Fibroblast of upper back skin (primary cell): ENCODE measurements at places on chromosomes 7 and 10.

DNA sequence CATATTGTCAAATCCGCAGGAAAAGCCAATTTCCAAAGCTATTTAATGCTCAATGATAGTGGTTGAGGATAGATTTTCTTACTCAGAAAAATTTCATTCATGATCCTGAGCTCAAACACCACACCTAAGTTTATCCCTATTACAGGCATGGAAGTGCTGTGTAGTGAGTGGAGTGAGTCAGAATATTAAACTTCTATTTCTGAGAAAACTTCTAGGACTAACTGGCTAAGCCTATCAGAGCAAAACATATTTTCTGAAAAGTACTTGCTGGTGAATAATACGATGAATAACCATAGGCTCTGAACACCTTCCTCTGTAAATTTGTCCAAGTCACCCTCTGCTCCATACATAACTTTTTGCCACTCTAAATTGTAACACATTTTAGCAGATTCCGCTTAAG, 221.5 kb downstream of the SUGCT start:
- DNase-seq = peak; percentile 47

- no peak for DNase-seq
Measured at GRCh38 chr10:58570979-58571378, 58.3 kb downstream of the BICC1 start.

DNA sequence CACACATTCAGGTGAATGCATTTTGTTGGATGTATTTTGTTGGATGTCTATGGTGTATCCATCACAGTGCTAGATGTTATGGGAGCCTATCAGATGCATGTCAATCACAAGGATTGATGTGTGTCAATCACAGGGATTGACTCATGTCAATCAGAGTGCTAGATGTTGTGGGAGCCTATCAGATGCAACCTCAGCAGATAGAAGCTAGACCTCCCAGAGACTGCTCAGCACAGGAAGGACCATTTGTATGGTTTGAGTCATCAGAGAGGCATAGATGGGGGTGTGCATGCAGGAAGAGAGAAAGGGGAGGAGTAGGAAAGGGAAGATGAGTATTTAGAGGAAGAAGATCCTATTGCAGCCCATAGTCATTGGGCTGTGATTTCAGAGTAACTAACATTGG, 48.3 kb upstream of the PITRM1 start:
- DNase-seq = peak; percentile 91

- DNase-seq = peak; percentile 40
Measured at GRCh38 chr10:133318494-133319127, 9.9 kb downstream of the ZNF511 start.

DNA sequence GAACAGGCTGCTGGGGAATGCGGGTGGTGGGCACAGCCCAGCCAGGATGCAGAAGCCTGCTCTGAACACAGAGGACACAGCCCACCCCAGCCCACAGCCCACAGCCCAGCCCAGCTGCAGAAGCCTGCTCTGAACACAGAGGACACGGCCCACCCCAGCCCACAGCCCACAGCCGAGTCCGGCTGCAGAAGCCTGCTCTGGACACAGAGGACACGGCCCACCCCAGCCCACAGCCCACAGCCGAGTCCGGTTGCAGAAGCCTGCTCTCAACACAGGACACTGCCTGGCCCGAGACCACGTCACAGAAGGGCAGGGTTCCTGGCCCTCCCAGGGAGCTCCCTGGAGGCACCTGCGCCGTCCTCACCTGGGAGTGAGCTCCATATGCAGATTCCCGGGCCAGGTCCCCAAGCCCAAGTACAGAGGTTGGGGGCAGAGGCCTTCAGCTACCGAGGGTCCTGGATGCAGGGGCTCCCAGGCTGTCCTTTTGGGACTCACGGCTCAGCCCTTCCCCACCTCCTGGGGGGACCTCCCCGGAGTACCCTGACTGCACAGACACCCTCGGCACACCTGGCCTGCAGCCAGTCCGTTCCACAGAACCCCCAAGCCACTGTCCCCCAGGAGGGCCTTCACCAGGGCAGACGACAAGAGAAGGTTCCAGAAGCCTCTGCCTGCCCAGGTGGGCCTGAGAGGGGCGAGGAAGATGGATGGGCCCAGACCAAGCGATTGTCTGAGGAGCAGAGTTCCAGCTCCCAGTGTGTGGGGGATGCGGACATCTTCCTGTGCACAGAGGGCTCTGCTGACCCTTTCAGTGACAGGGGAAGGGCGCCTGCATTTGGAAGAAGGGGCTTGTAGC, 23.7 kb upstream of the FOXL3 start:
- no peak for DNase-seq

DNA sequence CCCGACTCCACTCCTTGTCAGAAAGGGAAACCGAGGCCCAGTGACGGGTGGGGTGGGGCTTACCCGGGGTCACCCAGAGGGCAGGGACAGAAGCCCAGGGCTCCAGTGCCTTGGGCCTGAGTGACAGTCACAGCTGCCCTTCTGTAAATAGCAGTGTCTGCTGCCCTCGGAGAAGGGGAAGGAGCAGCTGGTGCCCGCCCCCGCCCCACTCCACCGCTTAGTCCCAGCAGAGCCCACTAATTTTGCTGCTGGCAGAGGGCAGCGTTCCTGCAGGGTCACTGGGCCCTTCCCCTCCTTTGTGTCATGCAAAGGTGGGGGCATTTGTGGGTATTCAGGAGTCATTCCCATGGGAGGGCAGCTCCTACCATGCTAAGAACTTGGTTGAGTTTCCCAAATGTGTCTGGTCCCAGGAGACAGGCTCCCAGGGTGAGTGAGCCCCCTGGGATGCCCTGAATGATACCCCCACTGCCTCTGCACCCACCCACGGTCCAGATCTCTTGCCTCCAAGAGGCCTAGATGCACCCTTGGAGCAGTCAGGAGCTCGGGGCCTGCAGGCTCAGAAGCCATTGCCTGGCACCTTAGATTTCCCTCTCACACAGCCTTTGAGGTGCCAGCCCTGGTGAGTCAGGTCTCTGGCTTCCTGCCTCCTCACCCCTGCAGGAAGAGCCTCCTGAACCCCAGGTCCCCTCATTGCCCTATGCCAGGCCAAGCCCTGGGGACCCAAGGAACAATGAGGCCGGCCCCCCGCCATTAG, 17.2 kb downstream of the SH2B2 start:
- DNase-seq = no peak

DNA sequence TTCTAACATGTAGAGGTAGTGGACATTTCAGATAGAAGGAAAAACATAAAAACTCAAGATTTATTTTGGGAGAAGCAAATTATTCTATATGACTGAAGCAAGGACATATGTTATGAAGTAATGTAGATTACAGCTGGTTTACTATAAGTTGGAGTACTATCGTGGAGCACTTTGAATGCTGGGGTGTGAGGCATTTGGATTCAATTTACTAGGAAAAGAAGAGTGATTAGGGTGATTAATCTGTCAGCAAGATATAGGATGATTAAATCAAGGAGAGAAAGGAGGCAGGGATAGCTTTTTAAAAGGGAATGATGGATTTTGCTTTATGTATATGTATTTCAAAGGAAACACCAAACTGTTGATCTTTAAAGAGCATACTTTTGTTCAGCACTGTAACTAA, 318.4 kb upstream of the KAT6B start:
- peak; percentile 77 for DNase-seq

DNA sequence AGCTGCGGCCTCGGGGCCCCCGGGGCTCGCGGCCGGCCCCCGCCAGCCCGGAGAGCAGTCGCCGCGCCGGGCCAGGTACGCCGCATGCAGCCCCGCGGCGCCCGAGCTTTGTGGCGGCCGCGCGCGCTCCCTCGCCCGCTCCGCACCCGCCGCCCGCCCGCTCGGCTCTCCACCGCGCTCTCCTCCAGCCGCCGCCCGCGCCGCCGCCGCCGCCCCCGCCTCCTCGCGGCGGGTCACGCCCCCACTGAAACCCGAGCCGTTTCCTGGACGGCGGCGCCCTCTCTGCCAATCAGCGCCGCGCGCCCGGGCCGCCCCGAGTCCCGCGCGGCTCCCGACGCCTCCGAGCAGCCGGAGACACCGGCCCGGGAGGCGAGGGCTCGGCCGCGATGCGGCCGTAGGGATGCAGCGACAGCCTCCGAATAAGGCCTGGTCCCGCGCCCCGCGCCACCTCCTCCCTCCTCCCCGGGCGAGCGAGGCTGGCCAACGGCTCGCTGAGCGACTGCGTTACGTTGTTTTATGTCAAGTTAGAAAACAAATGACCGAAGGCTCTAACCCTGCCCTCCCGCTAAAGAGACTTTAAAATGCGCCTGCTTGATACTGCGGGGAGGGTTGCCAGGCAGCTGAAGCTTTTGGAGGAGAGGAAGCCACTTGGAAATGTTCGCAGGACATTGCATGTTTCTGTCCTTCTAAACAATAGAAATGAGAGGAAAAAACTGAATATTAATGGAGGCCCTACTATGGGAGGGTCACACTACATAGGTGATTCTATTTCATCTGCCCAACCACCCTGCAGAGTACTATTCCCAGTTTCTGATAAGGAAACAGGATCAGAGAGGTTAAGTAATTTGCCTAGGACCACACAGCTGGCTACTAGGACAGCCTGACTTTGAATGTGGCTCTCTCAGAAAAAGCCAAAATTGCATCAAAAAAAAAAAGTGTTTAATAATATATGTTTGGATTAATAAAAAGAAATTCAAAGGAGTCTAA, at the start of gene FGFR2:
Gene FGFR2 (minus strand): TSS at position 182 of the 987 bp plus-strand sequence. CDS start 4,627 bp downstream, outside the sequence.
- DNase-seq = peak; percentile 64

DNA sequence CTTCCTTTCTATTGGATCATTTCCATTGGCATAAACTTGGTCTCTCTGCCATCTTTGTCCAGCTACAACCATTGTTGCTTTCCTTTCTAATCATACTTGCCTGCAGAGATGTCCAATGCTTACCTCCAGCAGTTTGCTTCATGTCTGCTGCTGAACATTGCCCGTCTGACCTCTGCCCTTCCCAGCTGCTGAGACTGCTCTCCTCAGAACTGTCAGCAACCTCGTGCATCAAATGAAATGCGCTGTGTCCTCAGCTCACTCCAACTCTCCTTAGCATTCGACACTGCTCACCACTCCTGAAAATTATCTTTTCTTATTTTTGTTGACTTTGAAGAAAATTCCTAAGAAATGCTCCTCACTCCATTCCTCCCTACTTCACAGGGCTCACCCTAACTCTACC, 5.0 kb downstream of the FAM170B start:
- no peak for DNase-seq

- no peak for DNase-seq
Measured at GRCh38 chr7:99766484-99767099, 17.4 kb downstream of the CYP3A4 start.

GRCh38 chr10:103739039-103739764, 116.2 kb downstream of the SH3PXD2A start:
- peak; percentile 97 for DNase-seq

DNA sequence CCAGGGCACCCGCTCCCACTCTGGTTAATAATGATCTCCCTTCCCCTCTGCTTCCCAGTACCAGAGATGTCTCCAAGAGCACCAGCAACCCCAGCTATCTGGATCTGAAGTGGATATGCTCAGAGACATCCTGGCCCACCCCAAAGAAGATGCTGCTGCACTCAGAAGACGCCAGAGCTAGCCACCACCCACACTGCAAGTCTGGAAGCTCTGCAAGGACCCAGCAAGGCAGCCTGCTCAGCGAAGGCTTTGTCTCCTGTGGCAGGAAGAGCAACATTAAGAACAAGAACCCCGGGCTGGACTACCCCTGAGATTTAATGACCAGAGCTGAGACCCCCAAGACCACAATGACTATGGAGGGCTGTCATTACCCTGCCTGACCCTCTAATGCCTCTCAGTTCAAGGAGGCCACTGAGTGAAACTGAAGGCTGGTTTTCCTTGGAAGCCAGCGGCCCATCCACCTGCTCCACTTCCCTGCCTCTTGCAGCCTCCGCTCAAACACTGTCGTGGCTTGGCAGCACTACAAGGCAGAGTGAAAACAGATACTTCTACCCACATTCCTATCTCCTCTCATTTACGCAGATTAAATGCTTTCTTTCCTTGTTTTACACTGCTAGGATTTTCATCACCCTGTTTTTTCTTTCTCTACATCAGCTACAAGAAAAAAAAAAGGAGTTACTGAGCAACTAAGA, 202.2 kb downstream of the SNX10 start:
- no peak for DNase-seq

GRCh38 chr7:18552316-18552916, 56.9 kb downstream of the HDAC9 start:
- no peak for DNase-seq

GRCh38 chr10:103451831-103452505, at the start of gene CALHM2:
CALHM2 (minus strand) TSS chr10:103452370; CDS start chr10:103449941, 2,429 bp downstream.
- peak; percentile 49 for DNase-seq

GRCh38 chr10:107056182-107056581, 108.3 kb downstream of the SORCS1 start:
- DNase-seq = no peak

GRCh38 chr7:73779517-73779916, 9.4 kb upstream of the CLDN3 start:
- peak; percentile 3 for DNase-seq

DNA sequence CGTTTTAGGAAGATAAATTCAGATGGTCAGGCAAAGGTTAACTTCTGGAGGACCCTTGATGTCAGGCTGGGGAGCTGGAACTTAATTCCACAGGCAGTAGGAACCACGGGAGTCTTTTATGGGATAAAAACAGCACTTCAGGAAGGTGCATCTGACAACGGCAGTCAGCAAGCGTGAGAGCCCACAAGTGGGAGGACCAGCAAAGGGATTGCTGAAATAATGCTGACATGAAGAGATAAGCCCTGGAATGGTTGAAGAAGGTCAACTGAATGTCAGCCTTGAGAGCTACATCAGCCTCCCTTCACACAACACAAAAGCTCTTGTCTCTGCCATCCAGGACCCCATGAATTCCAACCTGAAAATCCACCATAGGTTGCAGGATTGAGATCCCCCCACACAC, 138.8 kb downstream of the SORCS1 start:
- DNase-seq = no peak

- DNase-seq = peak; percentile 83
Measured at GRCh38 chr7:128022631-128023532, 8.4 kb downstream of the LRRC4 start.

DNA sequence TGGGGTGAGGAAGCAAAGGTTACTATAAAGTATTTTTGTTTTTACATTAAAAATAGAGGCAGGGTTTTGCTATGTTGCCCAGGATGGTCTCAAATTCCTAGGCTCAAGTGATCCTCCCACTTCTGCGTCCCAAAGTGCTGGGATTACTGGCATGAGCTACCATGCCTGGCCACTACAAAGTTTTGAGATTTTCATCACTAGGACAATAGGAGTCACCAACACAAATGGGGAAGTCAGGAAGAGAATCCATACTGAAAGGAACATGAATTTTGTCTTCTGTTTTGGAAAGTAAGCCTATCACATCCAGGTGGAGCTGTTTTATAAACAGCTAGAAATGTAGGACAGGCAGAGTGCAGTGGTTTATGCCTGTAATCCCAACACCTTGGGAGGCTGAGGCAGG, 20.0 kb upstream of the CAPZA2 start:
- no peak for DNase-seq

DNA sequence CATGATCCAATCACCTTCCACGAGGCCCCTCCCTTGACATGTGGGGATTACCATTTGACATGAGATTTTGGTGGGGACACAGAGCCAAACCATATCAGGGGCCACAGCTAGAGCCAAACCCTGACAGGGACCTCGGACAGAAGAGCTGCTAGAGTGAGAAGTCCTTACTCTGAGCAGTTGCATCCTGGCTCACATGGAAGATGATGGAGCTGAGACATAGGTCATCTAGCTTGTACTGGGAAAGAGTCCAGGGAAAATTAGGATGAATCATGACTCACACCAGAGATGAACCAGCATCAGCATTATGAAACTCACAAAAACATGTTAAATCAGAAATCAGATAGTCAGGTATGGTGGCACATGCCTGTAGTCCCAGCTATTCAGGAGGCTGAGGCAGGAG, 12.8 kb upstream of the FMC1 start:
- peak; percentile 86 for DNase-seq

GRCh38 chr7:70681469-70682350, 450.2 kb upstream of the GALNT17 start:
- DNase-seq = no peak

GRCh38 chr10:15684768-15685167, 35.0 kb downstream of the ITGA8 start:
- DNase-seq = no peak
